Fibroblast of skin of left biceps (primary cell): ENCODE measurements at places on chromosomes 6 and 20.
A peak's percentile ranks its signal among the peaks of the same experiment; 100 is the strongest.

DNA sequence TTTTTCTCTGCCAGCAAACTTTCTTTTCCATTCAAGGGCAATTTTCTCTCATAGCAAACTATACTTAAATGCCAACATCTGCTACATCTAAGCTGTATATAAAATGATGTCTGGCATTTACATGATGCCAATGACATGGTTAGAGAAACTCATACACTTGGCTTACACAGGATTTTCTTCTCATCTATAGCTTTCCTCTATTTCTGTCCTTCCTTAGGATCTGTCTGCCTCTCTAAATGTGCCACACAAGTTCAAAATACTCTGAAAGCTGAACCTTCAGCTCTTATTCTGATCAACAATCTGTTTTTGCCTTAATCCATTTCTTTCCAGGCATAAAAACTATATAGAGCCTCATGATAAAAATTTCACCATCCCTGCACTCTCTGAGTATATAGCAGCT is 290.9 kb upstream of the RNF217 start:
- no peak for DNase-seq

DNA sequence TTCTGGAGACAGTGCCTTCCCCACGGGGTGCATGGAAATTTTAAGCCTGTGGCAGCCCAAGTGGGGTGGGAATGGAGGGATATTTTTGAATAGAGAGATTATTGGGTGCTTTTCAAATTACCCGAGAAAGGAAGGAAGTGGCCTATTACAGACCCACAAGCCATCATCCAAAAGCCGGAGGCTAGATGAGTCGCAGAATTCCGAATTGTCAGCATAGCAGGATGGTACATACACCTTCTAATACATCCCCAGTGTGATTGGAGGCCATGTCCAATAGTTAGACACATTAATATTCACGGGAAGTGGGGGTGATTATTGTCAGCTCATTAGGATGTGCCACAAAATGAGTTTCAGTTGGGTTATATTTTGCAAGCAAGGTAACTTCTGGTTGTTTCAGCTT is 133.0 kb downstream of the FIG4 start:
- no peak for DNase-seq

GRCh38 chr6:75643173-75643572 is 41.5 kb downstream of the SENP6 start:
- peak; percentile 3 for DNase-seq

DNA sequence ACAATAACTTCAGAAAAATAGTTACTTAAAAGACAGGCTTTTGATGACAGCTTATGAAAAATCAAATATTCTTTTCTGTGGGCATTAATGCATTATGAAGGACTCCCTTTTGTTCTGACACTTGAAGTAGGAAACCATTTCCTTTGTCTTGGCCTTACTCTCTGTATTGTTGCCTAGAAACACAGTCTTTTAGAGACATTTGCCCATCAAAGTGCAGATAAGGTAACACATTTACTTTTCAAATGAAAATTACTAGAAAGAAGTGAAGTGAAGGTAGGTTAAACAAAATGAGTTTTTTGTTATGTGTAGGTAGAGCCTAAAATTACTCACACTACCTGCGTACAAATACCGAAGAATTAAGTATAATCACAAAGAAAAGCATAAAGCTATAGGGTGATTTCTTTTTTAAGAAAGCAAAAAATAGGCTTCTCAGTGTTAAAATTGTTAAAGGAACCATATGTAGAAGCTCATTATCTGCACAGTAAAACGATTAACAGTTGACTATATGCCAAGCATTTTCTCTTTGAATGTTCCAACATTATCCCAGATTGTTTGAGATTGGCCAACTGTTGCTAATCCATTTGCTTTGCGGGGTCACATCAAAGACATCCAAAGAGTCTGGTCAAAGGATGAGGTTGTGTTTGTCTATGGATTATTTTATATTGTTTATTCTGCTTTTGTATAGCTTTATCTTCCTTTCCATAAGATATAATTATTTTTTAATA is 542.0 kb upstream of the RNF217 start:
- no peak for DNase-seq

DNA sequence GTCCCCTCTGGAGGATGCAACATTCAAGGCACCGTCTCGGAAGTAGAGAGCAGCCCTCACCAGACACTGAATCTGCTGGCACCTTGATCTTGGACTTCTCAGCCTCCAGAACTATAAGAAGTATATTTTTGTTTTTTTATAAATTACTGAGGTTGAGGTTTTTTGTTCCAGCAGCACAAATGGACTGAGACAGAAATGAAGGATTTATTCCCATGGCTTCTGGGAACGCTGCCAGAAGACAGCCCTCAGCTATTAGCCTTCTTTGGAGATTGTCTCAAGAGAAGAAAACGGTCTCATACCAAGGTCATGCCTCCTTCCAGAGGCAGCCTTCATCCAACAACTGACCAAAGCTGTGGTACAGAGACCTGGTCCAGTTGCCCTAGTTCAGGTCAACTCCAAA is 85.4 kb downstream of the CHMP4B start:
- no peak for DNase-seq

DNA sequence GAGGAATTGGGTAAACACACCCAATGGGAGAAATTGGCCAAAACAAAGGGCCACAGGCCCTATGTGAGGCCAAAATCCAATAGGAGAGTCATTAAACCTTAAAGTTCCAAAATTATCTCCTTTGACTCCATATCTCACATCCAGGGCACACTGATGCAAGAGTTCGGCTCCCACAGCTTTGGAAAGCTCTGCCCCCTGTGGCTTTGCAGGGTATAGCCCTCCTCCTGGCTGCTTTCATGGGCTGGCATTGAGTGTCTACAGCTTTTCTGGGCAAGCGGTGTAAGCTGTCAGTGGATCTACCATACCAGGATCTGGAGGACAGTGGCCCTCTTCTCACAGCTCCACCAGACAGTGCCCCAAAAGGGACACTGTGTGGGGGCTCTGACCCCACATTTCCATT is 160.5 kb downstream of the ADGRG6 start:
- DNase-seq, result no peak

DNA sequence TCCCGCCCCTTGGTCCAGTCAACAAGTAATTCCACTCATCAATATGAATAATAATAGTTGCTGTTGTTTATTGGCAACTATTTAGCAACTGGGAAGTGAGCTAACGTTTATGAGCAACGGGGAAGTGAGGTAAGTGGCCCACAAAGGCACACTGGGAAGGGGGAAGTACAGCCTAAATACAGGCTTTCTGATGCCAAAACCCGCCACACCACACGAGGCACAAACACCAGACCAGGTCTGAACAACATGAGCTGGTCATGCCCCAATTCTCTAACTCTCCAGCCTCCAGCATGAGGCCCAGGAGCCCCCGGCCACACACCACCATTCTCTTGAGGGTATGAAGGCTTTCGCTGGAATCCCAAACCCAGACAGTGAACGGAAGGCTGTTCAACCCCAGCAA is 50.8 kb downstream of the PREX1 start:
- DNase-seq, result no peak

- no peak for DNase-seq
These were observed 70.8 kb downstream of the NDUFAF5 start for GRCh38 chr20:13855613-13856012.
